K562 (cell line): ENCODE measurements at places on chromosomes 2 and 18. TPM values are rescaled to one million over a fixed set of nuclear protein-coding genes. Genes with fewer than 3 reads are reported as not detected.
A peak's percentile ranks its signal among the peaks of the same experiment; 100 is the strongest.

DNA sequence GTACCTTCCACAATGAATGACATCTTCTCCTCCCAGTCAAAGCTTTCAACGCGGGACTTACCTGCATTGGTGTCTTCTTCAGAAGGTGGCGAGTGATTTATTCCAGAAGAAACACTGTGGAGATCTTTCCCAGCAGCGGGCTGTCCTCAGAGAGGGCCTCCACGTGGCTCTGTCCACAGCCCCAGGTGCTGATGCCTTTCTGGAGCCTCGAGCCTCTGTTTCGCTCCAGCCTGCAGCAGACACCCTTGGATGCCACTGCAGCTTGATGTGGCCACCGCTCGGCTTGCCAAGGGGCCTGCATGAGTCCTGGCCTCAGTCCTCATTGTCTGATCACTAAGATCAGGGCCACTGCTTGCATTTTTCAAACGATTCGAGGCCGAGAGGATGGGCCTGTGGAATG is 46.6 kb upstream of the GALR1 start:
- no peaks in the 10 kb centered on the region for H3K4me1 ChIP-seq
- no peak for DNase-seq
- H3K27me3 ChIP-seq: no peaks in the 10 kb centered on the region
- H3K36me3 ChIP-seq: no peaks in the 10 kb centered on the region
- H3K4me3 ChIP-seq: no peak overlapping the region
- H3K27ac ChIP-seq: no peak overlapping the region

GRCh38 chr2:46814160-46814961 is 101.2 kb downstream of the MCFD2 start:
- H3K27ac ChIP-seq: no peak overlapping the region
- peaks cover 16% of the 10 kb centered on the region; the same call in 2 of the 3 replicates for H3K27me3 ChIP-seq
- H3K4me1 ChIP-seq: peaks cover 6% of the 10 kb centered on the region; the same call in 2 of the 3 replicates
- no peak overlapping the region for H3K4me3 ChIP-seq
- DNase-seq: peak; percentile 16

DNA sequence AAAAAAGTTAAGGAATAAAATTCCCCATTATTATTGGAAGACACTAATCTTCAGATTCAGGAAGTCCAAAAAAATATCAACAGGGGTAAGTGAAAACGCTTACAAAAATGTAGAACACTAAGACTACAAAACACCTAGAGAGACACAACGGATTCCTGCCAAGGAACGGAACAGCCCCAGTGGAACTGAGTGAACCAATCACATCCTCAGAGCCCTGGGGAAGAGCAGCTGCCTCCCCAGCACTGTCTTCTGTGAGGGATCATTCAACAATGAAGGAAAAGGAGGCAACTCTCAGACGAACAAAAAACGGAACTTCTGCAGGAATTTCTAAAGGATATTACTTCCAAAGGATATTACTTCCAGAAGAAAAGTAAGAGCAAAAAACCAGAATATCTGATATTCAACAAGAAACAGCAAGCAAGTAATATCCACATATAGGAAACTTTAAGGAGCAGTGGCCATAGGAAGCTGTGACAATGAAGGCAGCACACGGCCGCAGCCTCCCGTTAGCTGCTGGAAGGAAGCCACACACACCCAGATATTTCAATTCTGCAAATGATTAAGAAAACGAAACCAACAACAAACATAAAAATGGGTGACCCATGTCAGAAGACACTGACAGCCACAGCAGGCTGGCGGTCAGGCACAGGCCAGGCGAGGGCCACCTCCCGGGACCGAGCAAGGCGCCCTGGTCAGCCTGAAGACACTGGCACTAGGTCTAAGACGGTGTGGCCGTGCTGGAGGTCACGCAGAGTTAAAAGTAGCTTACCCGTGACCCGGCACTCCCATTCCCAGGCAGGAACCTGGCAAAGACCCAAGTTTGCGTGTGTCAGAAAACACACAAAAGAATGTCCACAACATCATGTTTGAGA is 81.8 kb downstream of the HDAC4 start:
- H3K36me3 ChIP-seq: peaks cover 4% of the 10 kb centered on the region; the same call in 1 of the 3 replicates
- H3K27ac ChIP-seq: peak overlapping the region; percentile 79
- H3K27me3 ChIP-seq: no peaks in the 10 kb centered on the region

- no peaks in the 10 kb centered on the region for H3K4me1 ChIP-seq
- DNase-seq: no peak
- H3K27me3 ChIP-seq: no peaks in the 10 kb centered on the region
- no peak overlapping the region for H3K4me3 ChIP-seq
Observed at GRCh38 chr2:83291083-83291482, 1168.0 kb downstream of the SUCLG1 start.

DNA sequence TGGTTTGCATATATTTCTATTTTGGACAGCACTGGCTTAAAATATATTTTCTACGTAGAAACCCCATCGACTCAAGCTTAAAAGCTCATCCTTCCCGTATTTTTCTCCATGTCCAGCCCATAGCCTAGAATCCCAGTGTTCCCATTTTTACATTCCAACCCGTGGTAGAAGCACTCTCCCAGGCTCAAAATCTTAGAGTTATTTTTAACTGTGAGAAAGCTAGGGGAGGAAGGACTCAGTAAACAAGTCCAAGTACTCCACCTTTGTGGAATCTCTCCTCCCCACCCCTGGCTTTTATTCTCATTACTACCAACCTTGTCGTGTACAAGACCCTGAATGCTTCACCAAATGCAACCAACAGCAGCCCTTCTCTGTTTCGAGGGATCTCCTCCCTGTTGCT is 69.8 kb downstream of the KLF7 start:
- H3K27ac ChIP-seq: no peak overlapping the region
- no peaks in the 10 kb centered on the region for H3K4me1 ChIP-seq
- no peaks in the 10 kb centered on the region for H3K36me3 ChIP-seq
- H3K4me3 ChIP-seq: no peak overlapping the region
- no peaks in the 10 kb centered on the region for H3K27me3 ChIP-seq

GRCh38 chr18:52933356-52933755 is 593.4 kb downstream of the DCC start:
- H3K4me1 ChIP-seq: no peaks in the 10 kb centered on the region
- DNase-seq: no peak
- no peaks in the 10 kb centered on the region for H3K27me3 ChIP-seq
- no peak overlapping the region for H3K27ac ChIP-seq

GRCh38 chr18:7657937-7658336 is 90.8 kb downstream of the PTPRM start:
- no peak for DNase-seq
- H3K4me3 ChIP-seq: no peak overlapping the region
- H3K27ac ChIP-seq: no peak overlapping the region
- no peaks in the 10 kb centered on the region for H3K36me3 ChIP-seq

Gene SERPINB2
- not detected in 2 replicates for total RNA-seq

Gene PLCD4
- total RNA-seq: not detected in 2 replicates

Gene PSMA8
- total RNA-seq: not detected in 2 replicates

Gene IL36G
- total RNA-seq: not detected in 2 replicates

Gene ABCB11
- total RNA-seq: 0.18 and 0.25 TPM in 2 replicates

Gene CYS1
- 0.11 TPM in 1 of 2 replicates, not detected in the other for total RNA-seq
